Activated T-cell treated with anti-CD3 and anti-CD28 coated beads, Interleukin-2, amount 50 U/mL, for 48 hours (primary cell): ENCODE measurements at places on chromosomes 3 and 15.

- DNase-seq = no peak
These were observed 32.4 kb downstream of the THBS1 start for GRCh38 chr15:39613271-39613670.

GRCh38 chr3:169105561-169105960 lies 558.0 kb downstream of the MECOM start:
- DNase-seq = no peak

DNA sequence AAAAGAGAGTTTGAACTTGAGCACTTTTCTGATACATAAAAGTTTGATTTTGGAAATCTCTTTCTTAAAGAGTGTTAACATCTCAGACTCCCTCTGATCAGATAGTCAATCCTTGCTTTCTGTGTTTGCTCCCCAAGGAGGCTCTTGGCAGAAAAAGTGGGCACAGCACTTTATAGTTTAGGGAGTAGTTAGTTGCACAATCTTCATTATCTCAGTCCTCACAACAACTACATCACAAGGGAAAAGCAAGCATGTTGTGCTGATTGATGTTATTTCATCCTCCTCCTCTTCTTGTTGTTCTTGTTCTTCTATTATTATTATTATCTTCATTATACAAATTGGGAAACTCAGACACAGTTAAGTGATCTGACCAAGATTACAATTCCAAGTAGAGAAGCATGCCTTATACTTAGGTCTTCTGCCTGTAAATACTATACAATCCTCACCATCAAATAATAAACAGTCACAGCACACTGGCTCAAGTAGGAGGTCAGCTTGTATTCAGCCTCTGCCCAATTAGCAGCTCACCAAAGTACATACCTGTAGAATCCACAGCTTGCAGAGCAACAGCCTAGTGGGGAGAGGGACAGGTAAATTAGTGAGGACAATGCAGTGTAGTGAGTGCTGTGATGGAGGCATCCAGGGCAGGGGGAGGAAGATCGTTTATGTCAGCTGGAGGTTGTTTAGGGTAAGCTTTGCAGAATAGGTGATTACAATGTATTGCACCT lies 304.1 kb upstream of the MME start:
- no peak for DNase-seq

DNA sequence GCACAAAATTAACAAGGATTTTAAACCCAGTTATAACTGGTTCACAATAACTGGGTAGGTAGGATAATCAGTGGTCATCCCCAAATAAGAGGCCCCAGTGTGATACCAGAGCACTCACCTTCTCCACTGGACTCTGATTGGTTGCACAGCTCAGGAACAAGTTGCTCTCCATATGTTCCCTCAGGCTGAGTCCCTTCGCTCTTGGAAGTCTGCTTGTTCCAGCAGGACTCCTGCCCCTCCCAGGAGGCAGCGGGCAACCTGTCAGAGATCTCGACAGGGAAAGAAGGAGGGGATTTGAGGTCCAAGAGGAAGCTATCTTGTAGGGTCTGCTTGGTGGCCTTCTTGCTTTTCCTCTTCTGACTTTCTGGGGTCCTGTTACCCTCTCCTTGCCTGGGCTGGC lies 51.6 kb upstream of the HEG1 start:
- no peak for DNase-seq

- no peak for DNase-seq
These were observed 1.4 kb downstream of the CNTN3 start for GRCh38 chr3:74613060-74613459.

GRCh38 chr15:78146425-78147154 lies 2.6 kb upstream of the IDH3A start:
- no peak for DNase-seq

GRCh38 chr15:45130291-45131000 lies 652 bp downstream of the DUOX1 start:
- no peak for DNase-seq

DNA sequence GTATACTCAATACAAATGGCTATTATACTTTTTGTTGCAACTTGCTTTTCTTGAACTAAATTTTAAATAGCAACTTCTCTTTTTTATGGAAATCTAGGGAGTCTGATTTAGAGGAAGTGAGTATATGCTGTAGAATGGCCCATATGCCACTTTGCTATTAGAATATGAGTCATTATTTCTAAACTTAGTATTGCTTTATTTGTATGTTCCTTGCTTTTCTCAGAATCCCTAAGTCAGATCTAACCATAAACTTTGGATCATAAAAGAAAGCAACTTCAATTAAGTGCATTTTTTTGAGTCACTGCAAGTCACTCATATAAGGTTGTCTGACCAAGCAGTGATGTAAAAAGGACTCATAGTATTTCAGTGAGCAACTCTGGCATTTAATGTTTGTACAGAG lies 17.5 kb upstream of the SPTSSB start:
- no peak for DNase-seq

DNA sequence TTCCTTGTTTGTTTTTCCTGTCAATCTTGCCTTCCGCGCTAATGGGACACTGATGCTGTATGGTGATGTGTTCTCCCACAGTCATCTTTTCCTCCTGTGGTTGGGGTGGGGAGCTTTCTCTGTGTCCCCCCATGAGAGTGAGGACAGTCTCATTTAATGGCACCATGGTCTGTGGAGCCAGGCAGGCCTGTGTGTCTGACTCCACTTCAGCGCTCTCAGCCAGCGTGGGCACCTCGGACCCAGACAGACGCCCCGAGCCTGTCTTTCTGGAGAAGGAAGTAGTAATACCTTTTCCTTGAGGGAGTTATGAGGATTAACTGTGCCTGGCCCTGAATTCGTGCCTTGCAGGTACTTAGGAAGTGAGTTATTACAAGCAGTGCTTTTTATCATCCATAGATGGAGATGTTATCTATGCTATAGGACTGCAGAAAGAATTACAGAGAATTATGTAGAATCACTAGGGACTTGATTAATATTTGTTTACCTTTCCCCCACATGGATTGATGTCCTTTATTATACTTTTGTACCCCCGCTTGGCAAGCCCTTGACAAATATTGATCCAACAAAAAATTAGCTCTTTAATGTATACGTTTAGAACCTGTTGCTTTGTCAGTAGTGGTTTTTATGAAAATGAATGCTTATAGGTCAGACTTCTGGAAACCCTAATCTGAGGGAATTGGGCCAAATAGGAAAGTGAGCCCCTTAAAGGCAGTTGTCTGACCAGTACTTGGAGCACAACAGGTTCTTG lies 152.4 kb downstream of the PGPEP1L start:
- DNase-seq = no peak

DNA sequence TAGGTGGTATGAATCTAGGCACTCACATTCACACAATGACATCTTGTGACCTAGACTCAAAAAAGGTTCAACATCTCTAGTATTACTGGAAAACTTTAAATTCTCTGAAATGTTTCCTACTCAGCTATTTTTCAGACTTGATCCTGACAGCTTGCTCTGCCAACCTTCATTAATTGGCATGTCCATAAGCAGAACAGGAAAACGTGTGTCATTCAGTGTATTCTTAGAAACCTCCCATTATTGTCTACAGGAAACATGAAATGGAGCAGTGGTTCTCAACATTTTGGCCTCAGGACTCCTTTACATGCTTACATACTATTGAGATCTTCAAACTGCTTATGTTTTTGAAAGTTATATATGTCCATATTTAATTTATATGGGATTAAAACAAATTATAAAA lies 363.2 kb downstream of the NAALADL2 start:
- no peak for DNase-seq

- no peak for DNase-seq
These were observed 2.2 kb downstream of the SATB1 start for GRCh38 chr3:18422972-18423371.

GRCh38 chr3:135023996-135024658 lies 229.1 kb downstream of the EPHB1 start:
- no peak for DNase-seq
